ENCODE measurements at places on chromosomes 6 and 20.

GRCh38 chr6:136593748-136594490 is 43.7 kb upstream of the MAP7 start:
- peak; percentile 93 for DNase-seq

DNA sequence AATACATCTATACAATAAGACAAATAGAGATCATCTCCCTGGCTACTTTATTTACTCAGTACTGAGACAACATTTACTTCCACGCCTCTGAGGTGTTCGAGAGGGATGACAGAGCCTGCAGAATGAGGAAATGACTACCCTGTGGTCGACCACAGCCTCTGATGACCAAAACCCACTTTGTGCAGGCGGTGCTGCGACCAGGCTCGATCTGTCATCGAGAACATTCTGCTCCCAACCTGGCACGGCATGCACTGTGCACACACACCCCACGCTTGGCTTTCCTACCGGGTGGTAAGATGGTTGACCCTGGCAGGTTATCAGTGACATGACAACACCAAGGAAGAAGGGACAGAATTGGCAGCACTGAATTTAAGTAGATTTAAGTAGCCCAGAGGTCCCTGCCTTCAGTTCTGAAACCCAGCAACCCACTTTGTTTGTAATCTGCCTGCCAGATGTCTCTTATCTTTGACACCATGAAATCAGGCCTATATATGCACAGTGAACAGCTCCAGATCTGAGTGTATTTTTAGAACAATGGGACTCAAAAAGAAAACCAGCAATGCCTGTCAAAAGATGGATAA is 42.6 kb downstream of the TTI1 start:
- DNase-seq: no peak

- no peak for DNase-seq
These were observed 105.2 kb downstream of the GMPR start for GRCh38 chr6:16343593-16343992.

DNA sequence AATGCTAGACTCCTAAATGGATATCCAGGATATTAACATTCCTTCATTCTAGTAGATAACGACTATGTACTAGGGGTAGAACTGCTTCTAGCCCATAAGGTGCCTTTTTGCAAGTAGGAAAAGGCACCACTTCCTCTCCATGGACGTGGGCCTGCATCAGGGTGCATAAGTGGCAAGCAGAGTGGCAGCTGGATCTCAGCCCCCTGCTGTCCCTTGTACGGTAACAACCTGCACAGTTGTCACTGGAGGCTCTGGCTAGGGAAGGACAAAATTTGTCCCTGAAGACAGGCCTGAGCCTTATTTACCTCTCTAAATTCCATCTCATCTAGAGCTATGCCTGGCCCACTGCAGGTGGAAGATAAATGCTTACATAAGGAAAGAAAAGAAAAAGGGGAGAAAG is 42.5 kb upstream of the SAYSD1 start:
- no peak for DNase-seq

GRCh38 chr6:34671801-34672656 is 24.5 kb downstream of the ILRUN start:
- DNase-seq: peak; percentile 53

DNA sequence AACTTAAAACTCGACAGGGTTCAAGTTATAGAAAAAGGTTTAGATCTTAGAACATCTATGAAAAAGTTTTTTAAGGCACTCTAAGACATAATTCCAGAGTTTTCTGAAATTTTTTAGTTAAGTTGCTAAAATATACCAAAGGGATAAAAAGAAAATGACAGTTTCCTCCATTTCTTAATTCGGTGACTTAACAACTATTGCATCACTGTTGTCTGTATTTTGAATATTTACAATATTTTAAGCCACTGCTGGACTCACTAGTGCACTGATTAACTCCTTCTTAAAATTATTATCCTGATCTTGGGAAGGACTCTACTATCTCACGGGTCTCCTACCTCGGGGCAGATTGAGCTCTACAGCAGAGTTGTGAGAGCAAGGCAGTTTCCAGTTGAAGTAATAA is 91.0 kb downstream of the ADGB start:
- no peak for DNase-seq

DNA sequence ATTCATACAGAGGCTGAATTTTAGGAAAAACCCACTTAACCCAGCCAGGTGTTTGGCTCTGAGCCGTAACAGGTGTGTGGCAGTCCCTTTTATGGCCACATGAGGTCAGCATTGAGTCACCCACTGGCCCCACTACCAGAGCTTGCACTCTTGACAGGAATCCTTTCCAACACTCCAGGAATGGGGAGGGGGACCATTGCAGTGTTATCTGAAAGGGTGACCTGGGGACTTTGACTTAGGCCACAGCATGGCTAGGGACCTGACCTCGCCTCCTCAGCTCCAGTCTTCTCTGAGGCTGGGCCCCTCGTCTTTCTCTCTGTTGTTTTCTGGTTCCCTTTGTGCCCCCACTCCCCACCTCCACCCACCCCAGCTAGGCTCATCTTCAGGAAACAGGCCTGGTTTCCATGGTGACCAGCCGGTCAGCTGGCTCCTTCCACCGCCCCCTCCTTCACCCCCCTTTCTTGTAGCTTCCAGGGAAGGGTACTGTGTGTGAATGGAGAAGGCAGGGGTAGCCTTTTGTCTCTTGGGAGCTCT is 2.1 kb upstream of the TMEM151B start:
- no peak for DNase-seq

GRCh38 chr20:47680804-47681529 is 104.3 kb downstream of the SULF2 start:
- no peak for DNase-seq

GRCh38 chr20:1636621-1637020 is 16.8 kb upstream of the SIRPB1 start:
- DNase-seq: no peak

DNA sequence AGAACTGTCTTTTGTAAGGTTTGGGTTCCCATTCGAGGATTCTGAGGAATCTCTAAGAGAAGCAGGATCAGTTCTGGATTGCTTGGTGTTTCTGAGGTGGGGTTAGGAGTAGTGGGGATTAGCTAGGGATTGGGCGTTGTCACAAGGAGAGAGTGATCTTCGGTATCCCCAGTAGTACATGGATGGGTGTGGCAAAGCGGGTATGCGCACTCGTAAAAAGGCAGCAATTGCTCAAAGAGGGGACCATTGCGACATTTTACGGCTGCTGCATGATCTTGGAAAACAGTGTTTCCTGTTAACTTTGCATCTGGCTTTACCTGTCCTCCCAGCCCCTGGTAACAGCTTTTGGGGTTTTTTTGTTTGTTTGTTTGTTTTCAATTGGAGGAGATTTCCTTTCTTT is 9.7 kb upstream of the ZSCAN9 start:
- DNase-seq: no peak

GRCh38 chr6:119350202-119350951 is 816 bp upstream of the MAN1A1 start:
- peak; percentile 77 for DNase-seq

DNA sequence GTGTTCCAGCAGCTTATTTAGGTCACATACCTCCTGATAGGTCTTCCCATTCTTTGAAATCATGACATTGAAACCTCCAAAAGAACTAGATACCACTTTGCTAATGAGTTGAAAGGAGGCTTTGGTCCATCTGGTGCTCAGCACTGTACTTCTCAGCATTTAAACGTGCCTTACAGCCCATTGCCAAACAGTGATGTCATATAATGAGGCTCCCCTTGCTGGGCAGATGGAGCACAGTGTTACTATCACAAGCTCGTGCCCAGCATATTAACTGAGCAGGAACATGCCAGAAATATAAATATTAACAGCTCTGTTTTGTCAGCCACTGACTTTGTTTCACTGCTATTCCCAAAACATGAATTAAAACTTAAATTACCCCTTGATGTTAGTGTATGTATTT is 25.5 kb upstream of the MAPK13 start:
- DNase-seq: no peak

DNA sequence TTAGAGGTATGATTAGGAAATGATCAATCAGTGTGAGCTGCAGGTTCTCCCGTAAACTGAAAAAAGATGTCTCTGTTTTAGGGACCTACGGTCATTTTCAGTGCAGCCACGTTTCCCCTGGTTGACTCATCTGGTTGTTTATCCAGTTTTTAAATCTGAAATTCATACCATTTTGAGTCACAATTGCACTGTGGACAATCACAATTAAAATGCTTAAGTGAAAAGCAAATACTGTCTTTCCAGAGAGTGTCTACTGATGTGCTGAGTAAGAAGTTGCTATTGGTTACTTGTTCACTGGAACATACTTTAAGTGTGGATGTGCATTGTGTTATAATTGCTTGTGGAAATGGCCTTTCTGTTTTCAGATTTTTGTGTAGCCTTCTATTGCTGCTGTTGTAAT is 305.1 kb upstream of the SASH1 start:
- peak; percentile 5 for DNase-seq

GRCh38 chr20:50070361-50070760 is 42.6 kb downstream of the UBE2V1 start:
- DNase-seq: no peak

DNA sequence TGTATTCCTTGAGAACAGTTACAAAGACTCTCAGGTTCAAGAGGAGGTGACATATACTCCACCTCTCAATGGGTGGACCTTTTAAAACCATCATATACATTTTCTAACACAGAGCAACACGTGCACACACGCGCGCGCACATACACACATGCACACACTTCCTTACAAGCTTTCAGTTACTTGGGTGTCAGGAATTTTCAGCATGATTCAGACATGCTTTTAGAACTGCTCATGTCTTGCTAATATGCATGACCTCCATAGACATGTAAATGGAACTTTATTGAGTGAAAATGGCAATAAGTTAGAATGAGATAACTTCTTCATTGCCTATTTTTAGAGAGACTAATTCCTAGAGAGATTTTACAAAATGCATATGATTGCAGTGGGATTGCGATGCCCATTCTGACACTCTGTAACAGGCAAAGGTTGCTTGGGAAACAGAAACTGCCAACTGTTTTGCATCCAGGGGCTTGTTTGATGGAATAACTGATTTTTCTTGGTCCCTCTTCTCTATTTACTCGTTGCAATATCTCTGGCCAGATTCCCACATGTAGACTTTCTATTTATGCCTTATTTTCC is 531.4 kb upstream of the RNF217 start:
- no peak for DNase-seq

GRCh38 chr6:156778454-156779205 is 1.5 kb downstream of the ARID1B start:
- DNase-seq: no peak

- peak; percentile 38 for DNase-seq
These were observed 12.5 kb upstream of the TMEM30A start for GRCh38 chr6:75296811-75297779.

GRCh38 chr6:113809826-113810225 is 47.3 kb upstream of the MARCKS start:
- no peak for DNase-seq

DNA sequence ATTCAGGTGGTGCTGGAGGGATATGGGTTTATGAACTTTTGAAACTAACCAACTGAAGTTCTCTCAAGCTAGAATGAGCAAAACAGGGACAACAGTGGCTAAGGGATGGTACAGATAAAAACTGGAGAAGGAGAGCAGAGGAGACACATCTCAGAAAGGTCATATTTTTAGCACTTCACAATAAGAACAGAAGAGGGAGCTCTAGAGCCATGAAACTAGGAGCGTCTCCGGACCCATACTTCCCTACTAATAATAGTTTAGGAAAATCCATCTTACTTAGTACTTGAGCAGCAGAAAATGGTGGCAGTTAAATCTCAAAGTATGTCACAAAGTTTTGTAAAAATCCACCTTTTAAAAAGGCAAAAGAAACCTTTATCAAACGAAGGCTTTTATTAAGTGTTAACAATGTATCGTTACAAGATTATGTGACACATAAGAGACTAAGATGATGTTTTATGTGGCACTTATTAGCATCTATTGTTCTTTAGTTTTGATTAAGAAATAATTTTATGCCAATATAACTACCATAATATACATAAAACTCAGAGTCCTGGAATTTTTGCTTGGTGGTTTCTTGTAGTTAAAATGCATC is 278.6 kb downstream of the TBC1D32 start:
- peak; percentile 34 for DNase-seq

GRCh38 chr6:135871878-135872277 is 20.4 kb downstream of the PDE7B start:
- no peak for DNase-seq

DNA sequence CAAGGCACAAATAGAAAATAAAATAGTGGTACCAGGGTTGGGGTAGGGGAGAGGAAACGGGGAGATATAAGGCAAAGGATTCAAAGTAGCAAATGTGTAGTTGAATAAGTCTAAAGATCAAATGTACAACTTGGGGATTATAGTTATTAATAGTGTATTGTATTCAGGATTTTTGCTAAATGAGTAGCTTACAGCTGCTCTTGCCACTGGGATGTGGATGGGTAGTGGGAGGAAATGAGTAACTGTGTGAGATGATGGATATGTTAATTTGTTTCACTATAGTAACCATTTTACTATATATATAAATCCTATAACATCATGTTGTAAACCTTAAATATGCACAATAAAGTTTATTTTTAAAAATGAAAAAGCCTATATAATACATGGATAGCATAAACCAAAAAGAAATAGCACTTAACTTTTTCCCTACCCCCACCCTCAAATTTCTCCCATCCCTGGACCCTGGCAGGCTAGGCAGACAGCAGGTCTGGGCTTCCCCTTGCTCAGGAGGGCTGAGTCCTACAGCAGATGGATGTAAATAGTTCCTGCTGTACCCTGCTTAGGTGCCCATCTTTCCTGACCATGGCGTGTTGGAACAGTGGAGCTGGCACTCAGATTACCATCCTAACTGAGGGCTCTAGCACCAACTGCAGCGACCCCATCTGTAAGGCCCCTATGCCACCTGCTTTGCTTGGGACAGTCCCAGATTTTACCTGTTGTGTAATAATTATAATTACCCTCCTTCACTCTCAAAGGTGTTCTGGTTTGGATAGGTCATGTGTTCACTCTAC is 28.6 kb upstream of the PBOV1 start:
- DNase-seq: no peak

GRCh38 chr6:23180504-23181293 is 611.3 kb downstream of the HDGFL1 start:
- DNase-seq: peak; percentile 50

DNA sequence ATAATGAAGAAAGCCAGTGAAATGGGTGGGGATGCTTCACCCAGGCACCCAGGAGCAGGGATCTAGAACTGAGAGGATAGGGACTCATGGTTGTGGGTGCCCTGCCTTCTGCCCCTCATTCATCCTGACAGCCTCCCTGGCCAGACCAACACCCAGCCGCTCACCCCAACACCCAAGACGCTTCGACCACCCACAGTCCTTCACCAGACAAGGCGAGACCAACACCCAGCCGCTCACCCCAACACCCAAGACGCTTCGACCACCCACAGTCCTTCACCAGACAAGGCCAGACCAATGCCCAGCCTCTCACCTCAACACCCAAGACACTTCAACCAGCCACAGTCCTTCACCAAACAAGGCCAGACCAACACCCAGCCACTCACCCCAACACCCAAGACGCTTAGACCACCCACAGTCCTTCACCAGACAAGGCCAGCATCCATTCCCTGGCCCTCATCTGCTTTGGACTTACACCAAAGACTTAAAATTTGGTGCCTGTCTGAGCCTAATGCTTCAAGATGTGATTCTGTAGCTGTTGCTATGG is 131.5 kb downstream of the ANKRD60 start:
- DNase-seq: no peak

DNA sequence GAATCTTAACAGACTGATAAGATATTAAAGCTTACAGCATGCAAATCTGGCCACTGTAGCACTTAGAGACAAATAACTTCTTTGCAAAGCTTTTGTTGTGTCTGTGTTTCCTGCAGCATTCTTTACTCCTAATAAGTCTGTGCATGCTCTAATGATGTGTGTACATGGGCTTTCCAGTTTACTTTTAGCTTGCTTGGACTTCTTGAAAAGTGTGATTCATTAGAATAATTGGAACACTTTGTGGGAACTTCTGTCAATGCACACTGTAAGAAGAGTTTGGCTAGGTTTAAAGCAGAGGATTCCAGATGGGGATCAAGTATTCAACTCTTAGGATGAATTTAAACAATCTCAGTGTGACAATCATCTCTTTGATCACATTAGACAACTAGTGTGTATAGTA is 22.1 kb upstream of the TINAG start:
- no peak for DNase-seq

Data from stromal cell of bone marrow (primary cell).